Stimulated activated naive CD4-positive, alpha-beta T cell treated with Interleukin-2 at 50 U/mL for 16 hours (primary cell): ENCODE measurements at places on chromosomes 13 and 19.
A peak's percentile ranks its signal among the peaks of the same experiment; 100 is the strongest.

GRCh38 chr13:23202383-23202782 lies 21.6 kb downstream of the SGCG start:
- DNase-seq = no peak

DNA sequence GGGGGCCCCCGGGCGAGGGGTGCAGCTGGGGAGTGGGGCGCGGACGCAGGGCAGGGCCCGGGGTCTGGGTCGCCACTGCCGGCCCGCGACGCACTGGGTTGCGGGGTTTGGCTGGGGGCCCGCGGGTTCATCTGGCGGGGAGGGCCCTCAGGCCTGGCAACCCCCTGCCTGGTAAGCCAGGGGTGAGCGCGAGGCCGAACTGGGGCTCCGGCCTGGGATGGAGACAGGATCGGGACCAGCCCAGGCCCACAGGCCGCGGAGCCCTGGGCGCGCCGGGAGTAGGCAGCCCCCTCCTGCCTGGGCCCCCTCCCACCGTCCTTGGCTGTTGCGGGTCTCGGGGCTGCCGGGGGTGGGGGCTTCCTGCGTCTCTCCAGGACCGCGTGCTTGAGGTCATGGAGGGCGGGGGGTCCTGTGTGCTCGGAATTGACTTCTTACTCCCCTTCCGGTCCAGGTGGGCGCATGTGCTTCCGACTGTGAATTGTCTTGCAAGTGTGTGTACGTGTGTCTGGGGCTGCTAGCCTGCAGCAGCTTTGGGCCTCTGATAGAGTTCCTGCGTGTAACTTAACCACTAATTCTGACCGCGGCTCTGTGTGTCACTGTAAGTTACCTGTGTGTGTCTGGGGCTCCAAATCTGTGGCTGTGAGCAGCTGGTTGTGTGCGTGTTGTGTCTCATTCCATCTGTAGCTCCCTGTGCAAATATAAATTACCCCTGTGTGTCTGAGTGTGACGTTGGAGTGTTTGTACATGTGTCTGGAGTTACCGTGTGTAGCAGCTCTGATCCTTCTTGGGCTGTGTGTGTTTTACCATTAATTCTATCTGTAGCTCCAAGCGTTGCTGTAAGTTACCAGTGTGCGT lies 751 bp downstream of the GRAMD1A start:
- DNase-seq = peak; percentile 67

GRCh38 chr13:113589251-113589960 lies 4.9 kb downstream of the TFDP1 start:
- no peak for DNase-seq

- no peak for DNase-seq
Measured at GRCh38 chr19:14315433-14315832, 65.8 kb upstream of the ADGRE5 start.

DNA sequence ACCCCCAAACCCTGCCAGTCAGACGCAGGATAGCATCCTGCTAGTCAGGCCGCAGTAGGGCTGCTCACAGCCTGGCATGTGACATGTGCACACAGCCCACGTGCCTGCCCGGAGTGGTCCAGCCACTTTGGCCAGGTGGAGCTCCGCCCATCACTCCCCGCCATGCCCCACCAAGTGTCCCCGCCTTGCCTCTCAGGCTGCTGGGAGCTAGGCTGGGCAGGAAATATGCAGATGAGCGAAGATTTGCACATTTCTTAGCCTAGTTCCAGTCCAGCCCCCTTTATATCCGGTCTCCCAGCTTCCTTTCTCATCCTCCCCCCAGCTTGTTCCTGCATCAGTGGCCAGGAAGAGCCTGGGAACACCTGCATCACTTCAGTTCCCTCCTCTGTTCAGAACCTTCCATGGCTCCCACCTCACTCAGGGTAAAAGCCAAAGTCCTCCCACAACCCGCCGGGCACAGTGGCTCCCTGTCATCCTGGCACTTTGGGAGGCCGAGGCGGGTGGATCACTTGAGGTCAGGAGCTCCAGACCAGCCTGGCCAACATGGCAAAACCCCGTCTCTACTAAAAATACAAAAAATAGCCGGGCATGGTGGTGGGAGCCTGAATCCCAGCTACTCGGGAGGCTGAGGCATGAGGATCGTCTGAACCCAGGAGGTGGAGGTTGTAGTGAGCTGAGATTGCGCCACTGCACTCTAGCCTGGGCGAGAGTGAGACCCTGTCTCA lies 2.3 kb upstream of the DOCK6 start:
- no peak for DNase-seq

GRCh38 chr13:62043600-62043999 lies 628.0 kb upstream of the PCDH20 start:
- no peak for DNase-seq

DNA sequence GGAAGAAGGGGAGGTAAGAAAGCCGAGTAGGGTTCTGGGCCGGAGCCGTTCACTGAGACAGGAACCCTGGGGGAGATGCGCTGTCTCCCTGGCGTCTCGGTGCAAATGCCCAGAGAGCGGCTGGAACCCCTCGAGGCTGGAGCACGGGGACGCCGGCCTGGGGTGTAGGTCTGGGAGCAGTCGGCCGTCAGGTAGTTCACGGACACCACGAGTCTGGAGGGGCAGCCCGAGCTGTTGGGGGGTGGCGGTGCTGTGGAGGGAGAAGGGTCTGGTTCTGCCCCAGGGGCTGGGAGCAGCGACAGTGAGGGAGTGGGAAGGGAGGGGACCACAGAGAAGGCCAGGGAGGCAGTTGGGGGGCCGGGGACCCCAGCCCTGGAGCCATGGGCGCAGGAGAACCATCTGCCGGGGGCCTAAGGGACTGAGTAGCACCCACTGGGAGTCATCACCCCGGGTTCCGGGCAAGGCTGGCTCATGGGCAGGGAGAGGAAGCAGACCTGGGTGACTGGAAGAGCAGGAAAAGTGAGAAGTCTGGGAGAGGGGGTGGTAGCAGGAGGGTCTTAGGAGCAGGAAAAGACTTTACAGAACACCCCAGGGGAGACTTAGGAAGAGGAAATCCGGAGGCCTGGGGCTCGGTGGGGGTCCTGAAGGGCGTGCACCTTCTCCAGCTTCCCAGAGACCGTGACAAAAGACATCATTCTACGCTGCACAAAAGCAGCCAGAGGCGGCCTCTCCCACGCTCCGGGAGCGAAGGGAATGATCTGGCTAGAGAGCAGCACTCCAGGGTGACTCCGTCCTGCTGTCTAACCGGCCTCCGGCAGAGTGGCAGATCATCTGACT lies 173.1 kb upstream of the SOX1 start:
- DNase-seq = no peak

- DNase-seq = no peak
Measured at GRCh38 chr19:56842412-56842811, 1.9 kb upstream of the PEG3 start.

GRCh38 chr19:54462047-54462654 lies 1.4 kb downstream of the LENG9 start:
- DNase-seq = no peak

GRCh38 chr19:6528544-6529121 lies 2.2 kb upstream of the TNFSF9 start:
- DNase-seq = no peak

DNA sequence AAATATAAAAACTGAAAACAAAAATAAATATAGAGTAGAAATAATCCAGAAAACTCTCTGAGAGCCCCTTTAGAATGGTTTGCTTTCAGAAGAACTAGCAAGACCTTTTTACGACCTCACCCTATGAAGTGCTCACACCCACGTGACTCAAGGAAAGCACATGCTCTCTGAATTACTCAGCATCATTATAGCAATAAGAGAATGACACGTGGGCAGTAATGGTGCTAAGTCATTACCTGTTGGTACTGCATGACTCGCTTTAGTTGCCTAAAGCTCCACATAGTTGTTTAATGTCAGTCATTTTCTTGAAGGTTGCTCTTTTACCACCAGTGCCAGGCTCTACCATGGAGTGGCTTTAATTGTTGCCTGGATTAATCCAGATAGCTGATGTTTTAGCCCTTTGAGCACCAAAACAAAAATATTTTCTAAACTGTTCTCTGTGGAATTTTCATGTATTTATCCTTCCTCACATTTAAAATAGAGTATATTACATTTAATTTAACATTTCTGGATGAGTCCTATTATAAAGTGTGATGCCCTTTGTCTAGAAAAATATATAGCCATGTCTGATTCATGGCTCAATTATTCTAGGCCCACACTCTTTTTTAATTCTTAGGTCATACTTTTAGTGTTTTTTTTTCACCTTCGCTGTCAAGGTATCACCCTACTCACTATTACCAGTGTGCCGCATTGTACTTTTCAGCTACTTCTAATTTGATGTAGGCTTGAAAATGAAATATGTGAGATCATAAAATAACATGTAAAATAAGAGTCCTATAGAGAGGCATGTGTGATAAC lies 56.8 kb downstream of the THSD1 start:
- DNase-seq = no peak
